ENCODE measurements at places on chromosomes 2 and 18.

- no peak for ATAC-seq
Observed at GRCh38 chr2:100765481-100765880, 54.5 kb upstream of the NPAS2 start.

GRCh38 chr2:168201584-168202116 lies 45.7 kb downstream of the STK39 start:
- ATAC-seq: no peak

- no peak for ATAC-seq
Observed at GRCh38 chr18:59198215-59198614, 21.7 kb upstream of the GRP start.

GRCh38 chr2:209600341-209601171 lies 171.1 kb upstream of the UNC80 start:
- no peak for ATAC-seq

GRCh38 chr2:16072638-16073290 lies 132.4 kb downstream of the MYCN start:
- no peak for ATAC-seq

GRCh38 chr2:113861740-113862139 lies 28.1 kb upstream of the ACTR3 start:
- ATAC-seq: no peak

Measured in activated T-helper 17 cell treated with anti-CD3 and anti-CD28 coated beads, Interleukin-2, amount 50 U/mL, for 72 hours (primary cell).